ENCODE measurements at places on chromosomes 7 and 10. TPM values are rescaled to one million over a fixed set of nuclear protein-coding genes. Genes with fewer than 3 reads are reported as not detected.

GRCh38 chr7:70681469-70682350, 450.2 kb upstream of the GALNT17 start:
- H3K36me3 ChIP-seq, result no peaks in the 10 kb centered on the region
- DNase-seq, result no peak
- H3K4me3 ChIP-seq, result peak overlapping the region; percentile 55
- peaks cover 4% of the 10 kb centered on the region for H3K27me3 ChIP-seq

- no peak for DNase-seq
- H3K27me3 ChIP-seq, result peaks cover 8% of the 10 kb centered on the region
- no peak overlapping the region for H3K27ac ChIP-seq
- H3K36me3 ChIP-seq, result no peaks in the 10 kb centered on the region
- no peak overlapping the region for H3K4me3 ChIP-seq
- peaks cover 4% of the 10 kb centered on the region for H3K4me1 ChIP-seq
Observed at GRCh38 chr10:118840776-118841468, 86.2 kb upstream of the CACUL1 start.

DNA sequence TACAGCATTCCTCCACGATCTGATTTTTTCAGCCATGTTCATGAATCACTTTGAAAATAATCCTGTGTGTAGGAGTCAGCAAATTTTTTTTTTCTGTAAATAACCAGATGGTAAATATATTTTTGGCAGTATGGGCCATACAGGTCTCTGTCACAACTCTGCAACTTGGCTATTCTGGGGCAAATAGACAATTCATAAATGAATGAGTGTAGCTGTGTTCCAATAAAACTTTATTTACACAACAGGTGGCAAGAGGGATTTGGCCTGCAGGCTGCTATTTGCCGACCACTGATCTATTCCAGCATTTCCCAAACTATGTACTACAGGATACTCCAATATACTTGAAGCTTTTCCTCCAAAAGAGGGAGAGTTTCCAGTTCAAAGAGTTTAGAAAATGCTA, 78.7 kb upstream of the SVIL start:
- DNase-seq, result no peak
- H3K4me1 ChIP-seq, result peaks cover 12% of the 10 kb centered on the region
- H3K27ac ChIP-seq, result no peak overlapping the region
- H3K36me3 ChIP-seq, result peaks cover 3% of the 10 kb centered on the region
- H3K27me3 ChIP-seq, result no peaks in the 10 kb centered on the region

DNA sequence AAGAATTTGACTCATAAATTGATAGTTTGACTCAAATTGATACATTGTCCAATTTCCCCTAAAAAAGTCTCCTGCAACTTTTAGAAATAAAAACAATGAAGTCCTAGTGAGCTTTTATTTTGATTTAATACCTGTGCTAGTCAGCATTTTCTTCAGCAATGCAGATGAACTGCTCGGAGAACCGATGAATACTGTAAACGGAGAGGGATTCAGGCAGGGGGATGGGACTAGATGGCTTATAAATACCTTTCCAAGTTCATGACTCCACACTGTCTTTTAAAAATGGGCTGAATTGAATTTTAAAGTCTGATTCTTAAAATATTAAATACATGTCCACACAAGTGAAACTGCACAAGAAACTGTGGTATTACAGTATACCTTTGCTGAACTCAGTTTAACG, 12.7 kb downstream of the EEPD1 start:
- no peak for DNase-seq
- no peak overlapping the region for H3K27ac ChIP-seq
- H3K36me3 ChIP-seq, result no peaks in the 10 kb centered on the region
- no peaks in the 10 kb centered on the region for H3K4me1 ChIP-seq
- H3K27me3 ChIP-seq, result no peaks in the 10 kb centered on the region
- H3K4me3 ChIP-seq, result no peak overlapping the region

Gene KCNIP2
- total RNA-seq, result 2.2 TPM

GRCh38 chr7:23915236-23915635, 205.2 kb downstream of the STK31 start:
- no peak for DNase-seq
- no peaks in the 10 kb centered on the region for H3K4me1 ChIP-seq
- no peak overlapping the region for H3K27ac ChIP-seq

DNA sequence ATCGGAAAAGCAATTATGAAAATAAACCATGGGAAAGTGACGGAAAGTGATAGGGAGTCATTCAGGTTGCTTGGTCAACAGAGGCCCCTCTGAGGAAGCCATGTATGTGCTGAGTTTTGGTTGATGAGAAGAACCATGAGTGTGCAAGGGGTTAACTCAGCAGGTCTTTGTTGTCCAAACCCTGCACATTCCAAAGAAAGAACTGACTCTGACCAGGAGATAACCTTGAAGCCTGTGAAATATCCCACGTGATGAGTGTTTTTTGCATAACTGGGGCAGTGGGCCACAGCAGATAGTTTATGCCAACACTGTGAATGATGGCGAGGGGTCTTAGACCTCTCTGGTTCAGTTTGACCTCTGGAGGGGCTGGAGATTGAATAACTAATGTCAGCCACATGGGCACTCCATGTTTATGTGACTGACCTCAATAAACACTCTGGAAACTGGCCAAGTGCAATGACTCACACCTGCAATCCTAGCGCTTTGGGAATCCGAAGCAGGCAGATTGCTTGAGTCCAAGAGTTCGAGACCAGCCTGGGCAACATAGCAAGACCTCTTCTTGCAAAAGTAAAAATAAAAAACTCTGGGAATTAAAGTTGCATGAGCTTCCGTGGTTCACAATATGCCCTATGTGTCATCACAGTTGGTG, 154.0 kb upstream of the FOXK1 start:
- no peak overlapping the region for H3K27ac ChIP-seq
- DNase-seq, result no peak
- no peak overlapping the region for H3K4me3 ChIP-seq
- H3K27me3 ChIP-seq, result peaks cover 24% of the 10 kb centered on the region
- H3K4me1 ChIP-seq, result no peaks in the 10 kb centered on the region

DNA sequence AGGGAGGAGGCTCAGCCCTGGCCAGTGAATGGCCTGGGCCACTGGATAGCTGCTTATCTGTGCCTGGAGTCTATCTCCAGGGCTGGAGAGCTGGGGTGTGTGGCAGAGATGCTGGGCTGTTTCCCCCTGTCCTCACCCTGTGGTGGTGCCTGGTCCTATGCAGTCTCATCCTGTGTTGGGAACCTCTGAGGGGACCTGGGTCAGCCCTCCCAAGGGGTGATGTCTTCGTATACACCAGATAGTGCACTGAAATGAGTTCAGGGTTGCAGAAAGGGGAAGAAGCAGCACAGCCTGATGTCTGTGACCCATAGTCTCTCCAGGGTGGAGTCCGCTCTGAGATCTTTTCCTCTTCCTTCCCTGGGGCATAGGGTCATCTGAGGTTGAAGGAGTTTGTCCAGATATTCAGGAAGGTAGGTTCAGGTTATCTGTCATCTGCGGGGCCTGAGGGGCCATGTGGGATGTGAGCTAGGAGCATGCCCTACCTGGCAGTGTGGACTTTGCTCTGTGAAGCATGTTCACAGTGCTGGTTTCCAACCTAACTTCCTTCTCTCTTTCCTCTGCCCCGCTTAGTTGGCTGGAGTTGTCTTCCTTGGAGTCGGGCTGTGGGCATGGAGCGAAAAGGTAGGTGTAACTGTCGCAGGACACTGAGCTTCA, 33.4 kb upstream of the SH2D4B start:
- H3K27ac ChIP-seq, result peak overlapping the region; percentile 95
- H3K4me1 ChIP-seq, result peaks cover 68% of the 10 kb centered on the region
- no peaks in the 10 kb centered on the region for H3K36me3 ChIP-seq
- H3K4me3 ChIP-seq, result peak overlapping the region; percentile 41

Gene TMEM196
- not detected for total RNA-seq

Gene SEC23IP
- total RNA-seq, result 98.7 TPM

GRCh38 chr7:112422842-112423496, 27.3 kb upstream of the IFRD1 start:
- DNase-seq, result no peak
- peaks cover 14% of the 10 kb centered on the region for H3K4me1 ChIP-seq
- H3K4me3 ChIP-seq, result peak overlapping the region; percentile 24
- no peaks in the 10 kb centered on the region for H3K36me3 ChIP-seq
- no peaks in the 10 kb centered on the region for H3K27me3 ChIP-seq

Gene TPST1
- total RNA-seq, result 4.2 TPM

Gene THSD7A
- 0.75 TPM for total RNA-seq

DNA sequence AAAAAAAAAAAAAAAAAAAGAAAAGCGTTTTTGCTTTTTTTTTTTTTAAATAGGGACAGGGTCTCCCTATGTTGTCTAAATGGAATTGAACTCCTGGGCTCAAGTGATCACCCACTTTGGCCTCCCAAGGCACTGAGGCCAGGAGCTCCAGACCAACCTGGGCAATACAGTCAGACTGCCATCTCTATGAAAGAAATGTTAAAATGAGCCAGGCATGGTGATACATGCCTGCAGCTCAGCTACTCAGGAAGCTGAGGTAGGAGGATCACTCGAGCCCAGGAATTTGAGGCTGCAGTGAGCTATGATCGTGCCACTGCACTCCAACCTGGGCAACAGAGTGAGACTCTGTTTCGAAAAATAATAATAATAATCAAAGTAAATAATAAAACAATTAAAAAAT, 16.5 kb upstream of the LMTK2 start:
- H3K4me1 ChIP-seq, result no peaks in the 10 kb centered on the region
- H3K27me3 ChIP-seq, result peaks cover 20% of the 10 kb centered on the region
- H3K27ac ChIP-seq, result no peak overlapping the region
- DNase-seq, result no peak
- no peaks in the 10 kb centered on the region for H3K36me3 ChIP-seq
- no peak overlapping the region for H3K4me3 ChIP-seq

GRCh38 chr7:42274053-42274452, 37.0 kb upstream of the GLI3 start:
- H3K4me1 ChIP-seq, result peaks cover under 1% of the 10 kb centered on the region
- H3K36me3 ChIP-seq, result no peaks in the 10 kb centered on the region
- H3K27ac ChIP-seq, result no peak overlapping the region
- H3K27me3 ChIP-seq, result peaks cover 21% of the 10 kb centered on the region
- no peak overlapping the region for H3K4me3 ChIP-seq

DNA sequence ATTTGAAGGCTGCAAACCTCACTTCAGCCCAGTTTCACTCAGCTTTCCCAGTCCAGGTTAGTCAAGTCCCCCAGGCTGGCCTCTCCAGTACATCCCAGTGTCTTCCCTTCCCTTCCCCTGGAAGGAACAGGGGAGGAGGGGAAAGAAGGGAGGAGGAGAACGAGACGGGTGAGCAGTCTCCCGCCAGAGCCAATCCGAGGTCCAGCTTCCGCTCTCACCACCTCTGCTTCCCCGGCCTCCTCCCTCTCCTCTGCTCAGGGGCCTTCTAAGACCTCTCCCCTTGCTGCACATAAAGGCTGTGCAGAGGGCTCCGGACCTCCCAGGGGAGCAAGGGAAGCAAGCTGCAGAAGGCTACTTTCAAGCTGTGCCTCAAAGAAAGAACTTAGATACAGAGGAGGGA, 4.1 kb downstream of the ATG9B start:
- peaks cover 36% of the 10 kb centered on the region for H3K27me3 ChIP-seq
- no peak overlapping the region for H3K27ac ChIP-seq
- DNase-seq, result no peak
- peaks cover 21% of the 10 kb centered on the region for H3K4me1 ChIP-seq
- H3K4me3 ChIP-seq, result no peak overlapping the region
- H3K36me3 ChIP-seq, result no peaks in the 10 kb centered on the region

Gene FAM25C
- total RNA-seq, result not detected

DNA sequence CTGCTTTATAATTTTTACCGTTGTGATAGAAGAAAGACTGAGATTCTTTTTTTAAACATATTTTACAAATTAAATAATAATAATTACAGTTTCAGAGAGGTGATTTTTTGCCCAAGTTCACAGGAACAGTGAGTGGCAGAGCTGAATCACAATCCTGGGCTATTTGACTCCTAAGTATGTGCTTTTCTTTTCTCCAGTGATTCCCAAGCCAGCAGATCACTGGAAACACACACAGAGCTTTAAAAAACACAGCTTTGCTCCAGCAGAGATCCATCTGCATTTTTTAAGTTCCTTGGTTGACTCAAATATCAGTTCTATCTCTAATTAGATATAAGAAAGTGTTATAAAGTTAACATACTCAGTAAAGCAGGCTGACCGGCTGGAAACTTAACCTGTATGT, 69.0 kb downstream of the AHR start:
- peaks cover 2% of the 10 kb centered on the region for H3K27me3 ChIP-seq
- no peak for DNase-seq
- H3K36me3 ChIP-seq, result no peaks in the 10 kb centered on the region
- H3K4me1 ChIP-seq, result peaks cover 2% of the 10 kb centered on the region
- H3K27ac ChIP-seq, result no peak overlapping the region

Gene FAM237B
- total RNA-seq, result not detected

DNA sequence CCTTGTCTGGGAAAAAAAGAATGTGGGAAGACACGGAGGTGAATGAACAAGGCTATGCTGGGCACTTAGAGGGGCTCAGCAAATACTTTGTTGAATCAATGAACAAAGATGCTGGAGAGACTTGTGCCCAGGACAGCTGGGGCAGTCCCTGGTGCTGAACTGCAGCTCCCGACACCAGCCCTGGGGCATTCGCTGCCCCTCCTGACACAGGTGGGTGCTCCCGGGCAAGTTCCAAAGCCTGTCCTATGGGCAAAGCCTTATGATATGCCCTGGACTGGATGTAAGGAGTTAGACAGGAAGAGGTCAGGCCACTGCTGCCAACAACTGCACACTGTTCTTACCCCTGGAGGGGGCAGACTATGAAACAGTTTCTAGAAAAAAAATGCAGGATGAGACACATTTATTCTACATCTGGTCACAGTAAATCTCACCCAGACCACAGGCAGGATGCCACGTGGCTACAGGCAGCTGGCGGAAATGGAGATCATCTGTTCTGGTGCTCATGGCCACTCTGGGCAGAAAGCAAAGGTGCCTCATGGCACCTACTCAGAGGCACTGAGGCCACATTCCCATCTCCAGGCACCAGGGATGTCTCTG, 21.9 kb upstream of the FRAT2 start:
- peaks cover 15% of the 10 kb centered on the region for H3K4me1 ChIP-seq
- peak overlapping the region; percentile 66 for H3K4me3 ChIP-seq
- no peaks in the 10 kb centered on the region for H3K27me3 ChIP-seq
- peak; percentile 73 for DNase-seq

Data from natural killer cell treated with Interleukin-12 subunit alpha and Interleukin-12 subunit beta and Interleukin-15 and Interleukin-18, amount 100 ng/mL, for 72 hours (primary cell).